ENCODE measurements at places on chromosomes 12 and 14.

DNA sequence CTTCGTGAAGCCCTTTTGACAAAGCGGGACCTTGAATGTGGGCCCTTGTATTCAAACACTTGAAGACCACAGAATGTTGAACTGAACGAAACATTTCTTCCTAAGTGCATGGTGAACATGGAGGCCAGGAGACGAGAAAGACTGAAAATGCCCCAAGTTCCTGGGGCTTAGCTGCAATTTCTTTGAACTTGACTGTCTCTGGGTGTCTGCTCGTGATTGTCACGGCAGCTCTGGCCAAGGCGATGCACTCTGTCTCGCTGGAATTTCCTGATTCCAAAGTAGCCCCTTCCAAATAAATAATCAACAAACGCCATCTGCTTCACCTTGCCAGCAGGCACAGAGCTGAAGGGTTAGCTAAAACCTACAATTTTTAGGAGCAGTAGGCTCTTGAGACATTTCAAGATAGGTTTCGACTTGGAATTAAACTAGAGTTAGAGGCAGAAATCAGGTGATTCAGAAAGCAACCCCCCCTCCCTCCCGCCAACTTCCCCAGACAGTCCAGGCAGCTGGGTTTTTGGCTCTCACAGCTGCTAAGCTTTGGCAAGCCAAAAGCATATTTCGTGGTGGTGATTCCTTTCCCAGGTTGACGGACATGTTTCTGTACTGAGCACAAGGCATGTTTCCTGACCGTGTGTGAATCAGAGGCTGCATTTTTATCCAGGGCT, 13.5 kb upstream of the IRF2BPL start:
- no peak for DNase-seq

DNA sequence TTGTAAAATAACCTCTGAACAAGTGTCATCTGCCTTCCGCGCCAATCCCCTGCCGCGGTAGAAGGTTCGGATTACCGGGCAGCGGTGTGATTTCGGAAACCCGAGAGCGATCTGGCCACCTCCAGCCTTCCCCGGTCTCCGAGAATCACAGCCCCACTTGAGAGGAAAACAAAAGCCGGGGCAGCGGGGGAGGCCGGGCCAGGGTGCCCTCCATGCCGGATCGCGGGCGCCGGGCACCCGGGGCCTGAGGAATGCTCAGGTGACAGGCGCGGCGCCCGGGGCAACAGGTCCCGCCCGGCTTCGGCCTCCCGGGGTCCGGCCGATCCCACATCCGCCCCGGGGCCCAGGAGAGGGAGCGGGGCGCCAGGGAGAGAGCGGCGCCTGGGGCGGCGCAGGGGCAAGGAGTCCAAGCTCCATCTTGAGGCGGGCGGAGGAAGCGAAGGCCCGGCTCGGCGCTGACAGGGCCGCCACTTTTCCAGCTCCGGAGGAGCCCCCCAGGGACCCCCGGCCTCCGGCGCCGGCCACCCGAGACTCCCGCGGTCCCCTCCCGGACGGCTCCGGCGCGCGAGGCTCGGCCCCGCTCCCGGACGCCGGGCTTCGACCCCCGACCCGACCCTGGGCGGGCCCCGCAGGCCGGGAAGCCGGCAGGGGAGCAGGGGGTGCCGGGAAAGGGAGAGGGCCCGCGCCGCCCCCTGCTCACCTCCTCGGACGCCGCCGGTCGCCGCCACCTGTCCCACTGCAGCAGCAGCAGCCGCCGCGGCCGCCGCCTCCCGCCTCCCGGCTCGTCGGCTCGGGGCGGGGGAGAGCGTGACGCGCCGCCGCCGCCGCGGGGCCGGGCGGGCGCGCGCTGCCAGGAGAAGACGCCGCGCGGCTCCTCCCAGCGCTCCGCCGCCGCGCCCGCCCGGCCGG, at the start of gene CLIP1:
Gene CLIP1 (minus strand): TSS at position 849 of the 909 bp plus-strand sequence. CDS start 42,217 bp downstream, outside the sequence.
- peak; percentile 16 for DNase-seq

- no peak for DNase-seq
These were observed 9.0 kb downstream of the CCDC85C start for GRCh38 chr14:99595034-99595433.

- no peak for DNase-seq
These were observed 15.5 kb downstream of the ADGRD1 start for GRCh38 chr12:130969223-130969622.

- DNase-seq = no peak
These were observed 336.7 kb downstream of the GALC start for GRCh38 chr14:87656315-87656714.

GRCh38 chr14:101333335-101334280, 227.7 kb upstream of the DIO3 start:
- no peak for DNase-seq

GRCh38 chr12:1872001-1872400, 46.5 kb downstream of the CACNA2D4 start:
- DNase-seq = no peak

- no peak for DNase-seq
These were observed 92.9 kb downstream of the ERC1 start for GRCh38 chr12:1083889-1084262.

- DNase-seq = no peak
These were observed 380.1 kb downstream of the EGLN3 start for GRCh38 chr14:33570694-33571310.

DNA sequence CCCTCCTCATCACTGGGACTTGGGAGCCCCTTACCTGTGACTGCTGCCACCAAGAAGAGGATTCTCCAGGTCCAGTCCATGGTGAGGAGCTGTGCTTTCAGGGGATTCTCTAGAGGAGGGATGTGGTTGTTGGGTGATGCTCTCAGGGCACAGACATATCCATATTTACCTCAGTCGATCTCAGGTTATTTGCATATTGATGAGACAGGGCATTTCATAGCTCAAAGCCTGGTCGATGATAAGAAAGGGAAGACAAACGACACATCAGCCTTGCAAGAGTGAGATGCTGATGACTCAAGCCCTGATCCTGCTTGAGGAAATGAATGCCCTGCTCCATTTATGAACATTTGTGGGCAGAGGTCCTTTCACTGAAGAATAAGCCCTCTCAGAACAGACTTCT, 981.0 kb downstream of the TMEM121 start:
- DNase-seq = no peak
